ENCODE measurements at places on chromosomes 7 and 10. TPM values are rescaled to one million over a fixed set of nuclear protein-coding genes. Genes with fewer than 3 reads are reported as not detected.

Gene ADRA2A
- polyA plus RNA-seq = 0.52 TPM

Gene INTS15
- 38.2 TPM for polyA plus RNA-seq

Gene IRF5
- polyA plus RNA-seq = 2.1 TPM

Gene MMRN2
- 33.8 TPM for polyA plus RNA-seq

Gene IFIT1B
- polyA plus RNA-seq = 0.67 TPM

Gene ZNF777
- 11.3 TPM for polyA plus RNA-seq

Gene RTKN2
- 10.6 TPM for polyA plus RNA-seq

Gene NUTM2D
- 11.1 TPM for polyA plus RNA-seq

Gene OR2A1
- polyA plus RNA-seq = 3.1 TPM

Gene HOXA6
- polyA plus RNA-seq = 16.2 TPM

Gene GSTO2
- polyA plus RNA-seq = 32.3 TPM

Gene FZD8
- polyA plus RNA-seq = 1.9 TPM

Gene GRM3
- polyA plus RNA-seq = 0.18 TPM

Gene CPA2
- polyA plus RNA-seq = 0.35 TPM

Gene PAPSS2
- 58.9 TPM for polyA plus RNA-seq

Gene CAV1
- polyA plus RNA-seq = 420 TPM

Gene GIMAP7
- polyA plus RNA-seq = 49.8 TPM
